ENCODE measurements at places on chromosomes 5 and 9.

DNA sequence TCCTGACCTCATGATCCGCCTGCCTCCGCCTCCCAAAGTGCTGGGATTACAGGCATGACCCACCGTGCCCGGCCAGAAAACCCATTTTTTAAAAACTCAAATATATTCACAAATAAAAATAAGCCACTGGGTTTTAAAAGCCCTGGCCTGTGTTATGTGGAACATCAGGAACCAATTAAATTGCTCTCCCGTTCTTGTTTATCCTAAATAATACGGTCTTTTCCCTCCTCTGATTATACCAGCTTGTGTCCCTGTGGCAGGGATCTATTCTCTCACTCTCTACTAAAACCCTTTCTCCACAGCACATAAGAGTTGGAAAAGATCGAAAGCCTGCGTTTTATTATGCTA, 30.1 kb upstream of the LPAR1 start:
- no peaks in the 10 kb centered on the region for H3K4me1 ChIP-seq
- DNase-seq: no peak
- H3K27ac ChIP-seq: peak overlapping the region; percentile 74
- no peak overlapping the region for H3K4me3 ChIP-seq

GRCh38 chr5:79007872-79008271, 22.8 kb upstream of the ARSB start:
- no peak overlapping the region for H3K4me3 ChIP-seq
- DNase-seq: no peak
- no peaks in the 10 kb centered on the region for H3K36me3 ChIP-seq
- H3K27me3 ChIP-seq: peaks cover 5% of the 10 kb centered on the region

GRCh38 chr5:62299101-62299500, 6.9 kb upstream of the KIF2A start:
- no peak overlapping the region for H3K27ac ChIP-seq
- DNase-seq: no peak
- H3K4me3 ChIP-seq: no peak overlapping the region
- H3K36me3 ChIP-seq: no peaks in the 10 kb centered on the region
- H3K27me3 ChIP-seq: no peaks in the 10 kb centered on the region
- H3K4me1 ChIP-seq: no peaks in the 10 kb centered on the region

GRCh38 chr5:131270809-131271208, 7.0 kb downstream of the CDC42SE2 start:
- H3K27me3 ChIP-seq: no peaks in the 10 kb centered on the region
- H3K36me3 ChIP-seq: no peaks in the 10 kb centered on the region
- peaks cover 29% of the 10 kb centered on the region for H3K4me1 ChIP-seq
- H3K4me3 ChIP-seq: no peak overlapping the region
- H3K27ac ChIP-seq: no peak overlapping the region

GRCh38 chr9:127938298-127938690, 640 bp upstream of the DPM2 start:
- peak; percentile 58 for DNase-seq
- H3K4me1 ChIP-seq: peaks cover 44% of the 10 kb centered on the region
- no peaks in the 10 kb centered on the region for H3K27me3 ChIP-seq
- peak overlapping the region; percentile 79 for H3K27ac ChIP-seq

DNA sequence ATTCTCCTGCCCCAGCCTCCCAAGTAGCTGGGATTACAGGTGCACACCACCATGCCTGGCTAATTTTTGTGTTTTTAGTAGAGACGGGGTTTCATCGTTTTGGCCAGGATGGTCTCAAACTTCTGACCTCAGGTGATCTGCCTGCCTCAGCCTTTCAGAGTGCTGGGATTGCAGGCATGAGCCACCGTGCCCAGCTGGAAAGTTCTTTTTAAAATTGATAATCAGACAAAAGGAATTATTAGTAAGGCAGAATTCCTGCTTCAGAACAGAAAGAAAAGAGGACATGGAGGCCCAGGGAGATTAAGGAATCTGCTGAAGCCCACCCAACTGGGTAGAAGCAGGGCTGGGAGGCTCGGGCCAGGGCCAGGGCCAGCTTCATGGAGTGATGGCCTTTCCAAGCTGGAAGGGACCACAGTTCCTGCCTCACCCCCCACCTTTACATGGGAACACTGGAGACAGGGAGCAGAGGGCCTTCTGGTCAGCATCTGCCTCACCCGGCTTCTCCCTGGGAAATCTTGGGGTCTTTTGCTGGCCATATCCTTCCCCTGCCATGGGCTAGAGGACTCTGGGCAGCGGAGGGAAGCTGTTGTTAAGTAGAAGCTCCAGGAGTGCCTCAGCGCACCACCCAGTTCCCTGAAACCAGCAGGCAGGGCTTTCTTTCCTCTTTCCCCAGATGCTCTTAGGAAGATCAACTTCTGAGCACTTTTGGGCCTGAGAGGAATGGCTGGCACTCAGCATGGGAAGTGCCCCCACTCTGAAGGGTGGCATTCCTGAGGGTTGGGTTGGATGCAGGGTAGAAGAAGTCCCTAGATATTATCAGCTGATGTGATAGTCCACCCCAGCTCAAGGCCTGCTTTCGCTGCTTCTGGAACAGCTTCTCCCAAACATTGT, 70.1 kb downstream of the RGS3 start:
- peak overlapping the region; percentile 94 for H3K27ac ChIP-seq
- H3K4me3 ChIP-seq: no peak overlapping the region
- DNase-seq: no peak
- H3K36me3 ChIP-seq: peaks cover 48% of the 10 kb centered on the region
- peaks cover 74% of the 10 kb centered on the region for H3K4me1 ChIP-seq

GRCh38 chr5:74560245-74560644, 80.3 kb downstream of the ENC1 start:
- no peak overlapping the region for H3K4me3 ChIP-seq
- DNase-seq: no peak
- no peaks in the 10 kb centered on the region for H3K4me1 ChIP-seq

GRCh38 chr5:59079622-59080620, 497.0 kb downstream of the RAB3C start:
- peak overlapping the region; percentile 52 for H3K27ac ChIP-seq
- H3K27me3 ChIP-seq: no peaks in the 10 kb centered on the region

GRCh38 chr9:13284011-13284410, 4.5 kb upstream of the MPDZ start:
- no peak overlapping the region for H3K4me3 ChIP-seq
- no peak for DNase-seq
- peaks cover 9% of the 10 kb centered on the region for H3K4me1 ChIP-seq
- no peaks in the 10 kb centered on the region for H3K36me3 ChIP-seq

DNA sequence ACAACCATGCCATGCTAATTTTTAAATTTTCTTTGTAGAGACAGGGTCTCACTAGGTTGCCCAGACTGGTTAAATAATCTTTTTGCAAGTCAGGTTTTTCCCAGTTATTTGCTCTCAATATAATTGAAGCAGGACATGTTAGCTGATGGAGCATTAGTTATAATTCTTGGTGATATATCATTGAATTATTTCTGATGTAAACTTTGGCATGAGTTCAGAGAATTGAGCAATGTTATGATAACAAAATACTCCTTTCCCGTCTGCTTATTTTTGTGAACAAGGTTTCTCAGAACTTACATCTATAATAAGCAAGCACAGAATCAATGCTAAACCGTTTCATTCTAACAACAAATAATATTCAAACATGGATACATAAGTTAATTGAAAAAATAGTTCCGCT, 37.8 kb downstream of the BHMT start:
- no peaks in the 10 kb centered on the region for H3K36me3 ChIP-seq
- no peaks in the 10 kb centered on the region for H3K27me3 ChIP-seq
- no peaks in the 10 kb centered on the region for H3K4me1 ChIP-seq
- no peak overlapping the region for H3K27ac ChIP-seq
- H3K4me3 ChIP-seq: no peak overlapping the region

GRCh38 chr5:77909237-77909636, 133.1 kb upstream of the TBCA start:
- no peak overlapping the region for H3K4me3 ChIP-seq
- H3K36me3 ChIP-seq: no peaks in the 10 kb centered on the region
- H3K27ac ChIP-seq: no peak overlapping the region
- no peak for DNase-seq
- H3K27me3 ChIP-seq: peaks cover 50% of the 10 kb centered on the region
- H3K4me1 ChIP-seq: no peaks in the 10 kb centered on the region

- no peak overlapping the region for H3K4me3 ChIP-seq
- H3K27ac ChIP-seq: peak overlapping the region; percentile 77
- no peaks in the 10 kb centered on the region for H3K27me3 ChIP-seq
- peak; percentile 77 for DNase-seq
These were observed 121.3 kb downstream of the DAB2IP start for GRCh38 chr9:121772600-121773285.

DNA sequence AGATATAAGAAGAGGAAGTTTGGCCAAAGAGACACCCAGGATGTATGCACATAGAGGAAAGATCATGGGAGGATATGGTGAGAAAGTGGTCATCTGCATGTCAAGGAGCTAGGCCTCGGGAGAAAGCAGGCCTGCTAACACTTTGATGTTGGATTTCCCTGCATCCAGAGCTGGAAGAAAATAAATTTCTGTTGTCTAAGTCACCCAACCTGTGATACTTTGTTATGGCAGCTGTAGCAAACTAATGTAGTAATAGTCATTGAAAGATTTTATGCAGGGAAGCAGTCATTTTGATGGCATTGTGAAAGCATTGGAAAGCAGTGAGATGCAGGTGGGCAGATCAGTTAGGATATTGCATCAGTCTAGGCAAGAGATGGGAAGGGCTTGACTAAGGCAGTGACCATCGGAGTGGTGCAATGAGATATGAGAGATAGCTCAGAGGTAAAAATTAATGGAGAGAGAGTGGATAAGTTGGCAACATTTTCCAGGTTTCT, 24.5 kb upstream of the FOCAD start:
- DNase-seq: no peak
- H3K4me3 ChIP-seq: peak overlapping the region; percentile 70
- H3K27me3 ChIP-seq: no peaks in the 10 kb centered on the region
- H3K4me1 ChIP-seq: peaks cover 34% of the 10 kb centered on the region
- no peak overlapping the region for H3K27ac ChIP-seq
- no peaks in the 10 kb centered on the region for H3K36me3 ChIP-seq

GRCh38 chr5:976849-977751, 31.5 kb upstream of the NKD2 start:
- no peaks in the 10 kb centered on the region for H3K36me3 ChIP-seq
- no peak overlapping the region for H3K4me3 ChIP-seq
- no peaks in the 10 kb centered on the region for H3K27me3 ChIP-seq
- DNase-seq: no peak
- no peak overlapping the region for H3K27ac ChIP-seq

GRCh38 chr5:41252036-41252435, 38.7 kb upstream of the C6 start:
- H3K4me3 ChIP-seq: no peak overlapping the region
- H3K4me1 ChIP-seq: no peaks in the 10 kb centered on the region
- H3K27ac ChIP-seq: no peak overlapping the region

GRCh38 chr5:4511996-4512656, 628.0 kb upstream of the ADAMTS16 start:
- no peaks in the 10 kb centered on the region for H3K36me3 ChIP-seq
- peak overlapping the region; percentile 45 for H3K4me3 ChIP-seq
- peak; percentile 27 for DNase-seq
- H3K27ac ChIP-seq: no peak overlapping the region

DNA sequence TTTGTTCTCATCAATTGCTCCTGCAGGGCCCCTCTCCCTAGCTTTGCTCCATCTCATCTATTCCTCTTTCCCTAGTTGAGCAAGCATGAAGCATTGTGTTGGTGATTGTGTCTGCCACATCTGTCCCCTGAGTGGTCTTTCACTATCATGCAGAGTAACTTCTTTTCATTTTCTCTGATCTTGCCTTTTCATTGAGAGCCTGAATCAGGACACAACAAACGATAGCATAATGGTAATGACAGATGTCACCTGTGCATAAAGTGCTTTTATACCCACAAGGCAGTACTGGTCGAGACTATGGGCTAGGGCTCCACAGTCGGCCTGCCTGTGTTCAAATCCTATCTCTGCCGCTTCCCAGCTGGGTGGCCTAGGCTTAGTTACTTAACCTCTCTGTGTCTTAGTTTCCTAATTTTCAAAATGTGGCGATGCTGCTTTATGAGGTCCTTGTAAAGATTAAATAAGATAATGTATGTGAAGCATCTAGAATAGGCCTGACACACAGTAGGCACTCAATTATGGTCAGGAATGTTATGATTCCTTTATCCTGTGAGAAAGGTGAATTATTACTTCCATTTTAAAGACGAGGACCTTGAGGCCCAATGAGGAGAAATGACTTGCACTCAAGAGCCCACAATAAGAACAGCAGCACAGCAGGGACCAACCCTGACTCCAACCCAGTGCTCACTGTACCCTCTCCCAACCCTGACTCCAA, 137.1 kb upstream of the ZNF618 start:
- H3K36me3 ChIP-seq: no peaks in the 10 kb centered on the region
- H3K4me1 ChIP-seq: peaks cover 4% of the 10 kb centered on the region
- DNase-seq: no peak
- no peak overlapping the region for H3K4me3 ChIP-seq
- peaks cover 46% of the 10 kb centered on the region for H3K27me3 ChIP-seq

- H3K4me1 ChIP-seq: peaks cover 10% of the 10 kb centered on the region
- no peaks in the 10 kb centered on the region for H3K27me3 ChIP-seq
- no peak overlapping the region for H3K4me3 ChIP-seq
- H3K36me3 ChIP-seq: no peaks in the 10 kb centered on the region
- DNase-seq: no peak
These were observed 128.8 kb upstream of the MAP3K1 start for GRCh38 chr5:56686337-56687195.

DNA sequence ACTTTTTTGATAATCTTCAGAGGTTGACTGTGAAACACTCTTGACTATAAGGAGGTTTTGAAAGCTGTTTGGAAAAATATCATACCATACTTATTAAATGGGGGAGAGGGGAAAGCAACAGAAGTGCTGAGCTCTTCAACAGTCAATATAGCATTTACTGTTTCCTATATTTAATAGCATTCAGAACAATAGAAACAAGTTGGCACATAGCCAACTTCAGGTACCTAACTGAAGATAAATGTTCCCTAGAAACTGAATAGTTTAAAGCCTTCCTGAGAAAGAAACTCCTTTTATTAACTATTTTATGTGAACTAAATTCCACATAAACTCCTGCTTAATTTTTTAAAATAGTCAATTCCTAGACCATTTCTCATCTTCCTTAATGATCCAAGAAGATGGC, 26.3 kb downstream of the SLC31A1 start:
- DNase-seq: no peak
- H3K4me3 ChIP-seq: no peak overlapping the region
- no peak overlapping the region for H3K27ac ChIP-seq
- no peaks in the 10 kb centered on the region for H3K36me3 ChIP-seq
- peaks cover 9% of the 10 kb centered on the region for H3K4me1 ChIP-seq
- no peaks in the 10 kb centered on the region for H3K27me3 ChIP-seq

- H3K27me3 ChIP-seq: no peaks in the 10 kb centered on the region
- no peak overlapping the region for H3K27ac ChIP-seq
- H3K36me3 ChIP-seq: no peaks in the 10 kb centered on the region
- H3K4me3 ChIP-seq: no peak overlapping the region
These were observed 202.0 kb upstream of the HAPLN1 start for GRCh38 chr5:83922699-83923098.

DNA sequence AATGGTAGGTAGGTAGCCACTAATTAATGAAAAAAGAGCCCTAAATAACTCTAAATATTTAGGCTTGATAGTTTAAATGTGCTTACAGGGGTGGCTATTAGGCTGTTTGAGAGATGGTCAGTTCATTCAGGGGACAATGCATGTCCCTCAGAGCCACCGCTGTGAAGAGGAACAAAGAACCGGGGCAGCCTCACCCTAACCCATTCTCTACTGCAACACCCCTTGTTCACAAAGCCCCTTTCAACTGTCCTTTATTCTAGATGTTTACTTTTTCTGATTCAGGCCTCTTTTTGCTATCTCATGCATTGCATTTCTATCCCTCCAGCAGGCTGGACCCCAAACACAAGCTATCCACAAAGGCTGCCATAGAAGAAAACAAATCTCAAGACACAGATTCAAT, 906.7 kb downstream of the NR2F1-AS1 start:
- H3K27me3 ChIP-seq: no peaks in the 10 kb centered on the region
- H3K27ac ChIP-seq: no peak overlapping the region
- H3K36me3 ChIP-seq: no peaks in the 10 kb centered on the region
- H3K4me1 ChIP-seq: no peaks in the 10 kb centered on the region

GRCh38 chr5:172869691-172870090, 35.6 kb downstream of the ERGIC1 start:
- no peaks in the 10 kb centered on the region for H3K27me3 ChIP-seq
- H3K4me3 ChIP-seq: no peak overlapping the region
- peaks cover 100% of the 10 kb centered on the region for H3K4me1 ChIP-seq
- peak overlapping the region; percentile 95 for H3K27ac ChIP-seq
- DNase-seq: no peak

Measured in left ventricle myocardium inferior (tissue), 1 donor.